ENCODE measurements at places on chromosomes 16 and 17.

DNA sequence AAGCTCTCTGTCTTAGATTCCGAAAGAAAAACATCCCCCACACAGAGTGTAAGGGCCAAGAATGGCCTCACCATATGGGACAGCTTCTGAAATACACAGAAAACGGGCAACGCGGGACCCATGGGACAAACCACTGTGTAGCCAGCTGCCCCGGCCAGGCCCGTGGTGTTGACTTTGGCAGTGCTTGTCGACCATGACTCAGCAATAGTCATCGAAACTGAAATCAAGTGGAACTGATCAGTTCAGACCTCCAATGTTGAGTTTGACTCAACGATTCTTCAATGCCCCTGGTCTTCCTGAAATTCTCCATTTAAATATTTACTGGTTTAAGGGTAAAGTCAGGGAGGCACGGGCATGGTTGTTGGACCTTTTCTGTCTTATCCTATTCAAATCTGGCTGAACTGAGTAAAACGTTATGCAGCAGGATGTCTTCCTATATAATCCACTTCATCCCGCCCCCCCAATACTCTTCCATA, 27.5 kb downstream of the ZFHX3 start:
- no peak for DNase-seq

GRCh38 chr16:86693033-86693432, 114.7 kb downstream of the FOXL1 start:
- no peak for DNase-seq

DNA sequence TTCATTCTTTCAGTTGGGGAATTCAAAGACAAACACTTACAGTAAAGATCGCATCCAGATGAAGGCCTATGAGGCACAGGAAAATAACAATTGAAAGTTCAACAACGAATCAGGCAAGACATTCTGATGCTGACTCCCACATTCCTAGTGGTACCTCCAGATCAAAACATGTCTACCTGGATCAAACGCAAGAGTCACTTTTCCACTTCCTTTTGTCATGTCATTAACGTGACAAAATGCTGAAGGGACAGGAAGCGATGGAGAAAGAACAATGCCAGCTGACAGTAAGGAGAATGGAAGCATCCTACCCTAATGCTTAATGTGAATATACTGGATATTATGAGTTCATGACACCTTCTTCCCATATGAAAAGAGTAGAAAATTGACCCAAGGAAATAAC, 365.4 kb upstream of the CDH11 start:
- DNase-seq: no peak

DNA sequence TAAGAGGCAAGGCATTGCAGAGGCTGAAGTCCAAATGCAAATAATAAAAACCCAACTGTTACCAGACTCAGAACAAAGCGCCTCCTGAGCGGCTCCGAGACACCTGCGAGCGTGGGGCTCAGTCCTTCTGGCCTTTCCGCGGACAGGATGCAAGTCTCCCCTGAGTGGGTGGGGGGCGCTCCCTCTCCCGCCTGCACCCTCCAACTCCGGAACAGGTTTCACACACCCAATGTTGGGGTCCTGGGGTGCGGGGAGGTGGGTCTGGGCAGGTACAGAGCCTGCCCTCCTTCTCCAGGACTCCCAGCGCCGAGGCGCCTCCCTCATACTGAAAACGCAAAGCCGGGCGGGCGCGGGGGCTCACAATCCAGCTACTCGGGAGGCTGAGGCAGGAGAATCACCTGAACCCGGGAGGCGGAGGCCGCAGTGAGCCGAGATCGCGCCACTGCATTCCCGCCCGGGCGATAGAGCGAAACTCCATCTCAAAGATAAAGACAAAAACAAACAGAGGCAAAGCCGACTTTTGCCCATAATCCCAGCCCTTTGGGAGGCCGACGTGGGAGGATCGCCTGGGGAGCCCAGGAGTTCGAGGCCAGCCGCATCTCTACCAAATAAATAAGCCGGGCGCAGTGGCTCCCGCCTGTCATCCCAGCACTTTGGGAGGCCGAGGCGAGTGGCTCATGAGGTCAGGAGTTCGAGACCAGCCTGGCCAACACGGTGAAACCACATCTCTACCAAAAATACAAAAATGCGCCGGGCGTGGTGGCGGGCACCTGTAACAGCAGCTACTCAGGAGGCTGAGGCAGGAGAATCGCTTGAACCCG, 893 bp downstream of the GINS2 start:
- DNase-seq: peak; percentile 33

GRCh38 chr17:83145358-83145738, 65.9 kb downstream of the METRNL start:
- no peak for DNase-seq

- no peak for DNase-seq
Observed at GRCh38 chr17:7290685-7291084, 3.8 kb downstream of the YBX2 start.

GRCh38 chr16:87241137-87241771, 75.9 kb downstream of the C16orf95 start:
- DNase-seq: no peak

GRCh38 chr16:52456368-52456767, 90.6 kb downstream of the TOX3 start:
- no peak for DNase-seq

DNA sequence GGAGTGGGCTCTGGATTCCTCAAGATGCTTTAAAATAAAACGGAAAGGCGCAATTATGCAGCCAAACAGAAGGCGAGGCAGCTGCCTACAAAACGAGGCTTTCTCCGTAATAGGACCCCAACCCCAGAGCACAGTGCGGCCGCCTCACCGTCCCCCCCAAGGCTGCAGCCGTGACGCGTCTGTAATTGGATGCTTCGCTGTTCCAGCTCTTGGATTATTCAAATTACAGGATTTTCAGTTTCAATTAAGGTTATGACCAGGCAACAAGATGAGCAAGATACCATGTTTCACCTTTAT, 37.3 kb upstream of the ABR start:
- DNase-seq: no peak

GRCh38 chr17:5788266-5788900, 204.1 kb upstream of the NLRP1 start:
- no peak for DNase-seq

- DNase-seq: no peak
Observed at GRCh38 chr16:86064431-86065250, 165.7 kb downstream of the IRF8 start.

DNA sequence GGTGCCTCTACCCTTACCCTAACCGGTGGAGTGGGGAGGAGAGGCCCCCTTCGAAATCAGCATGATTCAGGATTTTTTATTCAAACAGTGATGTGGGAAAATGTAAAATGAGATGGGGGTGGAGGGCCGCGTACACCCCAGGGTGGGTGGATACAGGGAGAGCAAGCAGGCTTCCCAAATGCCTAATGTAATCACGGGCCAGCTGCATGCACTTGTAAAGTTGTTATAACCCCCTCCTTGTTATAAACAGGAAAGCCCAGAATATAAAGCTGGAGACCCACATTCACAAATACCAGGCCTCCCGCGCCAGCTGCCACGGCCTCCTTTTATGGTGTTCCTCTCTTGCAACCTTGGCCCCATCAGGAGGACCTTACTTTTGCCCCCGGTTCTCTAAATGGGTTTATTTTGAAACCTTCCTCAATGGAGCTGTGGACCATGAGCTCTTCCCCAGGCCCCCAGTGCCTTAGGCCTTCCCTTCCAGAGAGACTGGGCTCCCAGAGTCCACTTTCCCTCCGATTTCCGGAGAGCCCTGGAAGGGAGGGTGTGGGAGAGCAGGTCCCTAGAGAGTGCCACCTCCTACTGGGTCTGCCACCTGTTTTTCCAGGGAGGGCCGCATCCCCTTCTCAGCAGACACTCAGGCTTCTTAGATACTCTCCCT, 906 bp upstream of the FOXL1 start:
- no peak for DNase-seq

DNA sequence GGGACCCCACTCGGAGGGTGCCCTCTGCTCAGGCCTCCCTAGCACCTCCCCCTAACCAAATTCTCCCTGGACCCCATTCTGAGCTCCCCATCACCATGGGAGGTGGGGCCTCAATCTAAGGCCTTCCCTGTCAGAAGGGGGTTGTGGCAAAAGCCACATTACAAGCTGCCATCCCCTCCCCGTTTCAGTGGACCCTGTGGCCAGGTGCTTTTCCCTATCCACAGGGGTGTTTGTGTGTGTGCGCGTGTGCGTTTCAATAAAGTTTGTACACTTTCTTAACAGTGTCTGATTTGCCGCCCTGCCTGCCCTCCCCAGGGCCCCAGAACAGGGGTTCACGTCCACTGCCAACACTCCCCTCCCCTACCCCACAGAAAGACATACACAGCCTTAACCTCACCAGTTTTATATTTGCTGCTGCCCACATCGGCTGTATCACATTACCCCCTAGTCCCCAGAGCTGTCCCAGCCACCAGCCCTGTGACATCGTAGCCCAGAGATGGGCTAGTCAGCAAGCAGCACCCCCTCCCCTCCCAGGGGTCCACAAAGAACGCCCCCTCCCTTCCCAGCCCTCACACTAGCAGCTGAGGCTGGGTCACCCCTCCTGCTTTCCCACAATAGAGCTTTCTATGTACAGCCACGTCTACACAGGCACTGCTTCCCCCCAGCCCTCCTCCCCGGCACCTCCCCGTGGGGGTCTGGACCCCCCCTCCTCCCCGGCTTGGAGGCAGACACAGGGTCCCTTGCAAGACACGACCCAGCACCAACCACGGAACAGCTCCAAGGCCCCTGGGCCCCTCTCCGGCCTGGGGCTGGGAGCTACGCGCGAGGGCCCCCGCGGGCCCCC, 7.9 kb downstream of the GRN start:
- DNase-seq: no peak

DNA sequence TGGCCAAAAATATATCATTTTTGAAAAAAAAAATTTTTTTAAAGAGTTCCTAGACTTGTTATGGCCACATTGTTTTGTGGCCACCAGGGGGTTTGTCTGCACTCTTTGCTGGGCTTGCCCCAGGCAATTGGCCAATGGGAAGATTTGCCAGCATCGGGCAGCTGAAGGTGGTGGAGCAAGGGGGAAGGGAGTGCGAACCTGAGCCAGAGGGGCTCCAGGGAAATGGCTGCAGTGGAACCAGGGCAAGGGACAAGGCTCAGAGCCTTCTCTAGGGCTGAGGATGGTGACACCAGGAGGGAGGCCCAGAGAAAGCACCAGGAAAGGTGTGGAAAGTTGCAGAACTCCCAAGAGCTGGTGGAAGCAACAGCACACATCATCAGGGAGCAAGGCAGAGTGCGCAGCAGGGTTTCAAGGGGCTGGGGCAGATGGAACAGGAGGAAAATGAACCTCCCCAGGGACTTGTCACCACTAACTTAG, 15.5 kb upstream of the CMIP start:
- peak; percentile 30 for DNase-seq

GRCh38 chr17:77610972-77611521, 347.5 kb upstream of the TNRC6C start:
- peak; percentile 16 for DNase-seq

- no peak for DNase-seq
Observed at GRCh38 chr17:750431-751037, 1.5 kb downstream of the GEMIN4 start.

GRCh38 chr17:45355087-45355486, 38.3 kb upstream of the MAP3K14 start:
- DNase-seq: no peak

DNA sequence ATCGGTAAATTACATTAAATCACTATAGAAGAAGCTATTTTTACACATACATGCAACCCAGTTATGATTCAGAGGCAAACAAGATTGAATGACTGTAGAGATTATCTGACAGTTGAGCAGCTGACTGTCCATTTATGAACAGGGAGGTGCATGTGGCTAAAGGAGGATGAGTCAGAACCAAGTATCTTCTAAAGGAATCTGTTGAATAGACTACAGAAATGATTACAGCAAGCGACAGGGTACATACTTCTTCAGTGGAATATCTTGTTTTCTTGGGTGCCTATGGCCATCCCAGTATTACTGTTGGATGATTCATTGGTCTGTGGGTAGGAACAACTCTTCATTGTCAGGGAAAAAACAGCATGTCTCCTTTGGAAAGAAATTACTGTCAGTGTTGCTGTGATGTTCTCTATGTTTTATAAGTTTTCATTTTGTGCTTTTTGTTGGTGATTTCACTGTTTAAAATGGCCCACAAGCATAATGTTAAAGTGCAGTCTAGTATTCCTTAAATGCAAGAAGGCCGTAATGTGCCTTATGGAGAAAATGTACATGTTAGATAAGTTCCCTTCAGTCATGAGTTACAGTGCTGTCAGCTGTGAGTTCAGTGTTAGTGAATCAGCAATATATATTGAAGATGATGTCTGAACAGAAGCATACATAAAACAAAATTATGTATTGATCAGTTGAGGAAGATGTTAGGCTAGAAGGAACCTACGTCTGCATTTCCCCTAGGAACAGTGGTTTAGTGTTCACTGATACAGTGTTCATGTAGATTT, 27.0 kb downstream of the CBFB start:
- DNase-seq: peak; percentile 29

DNA sequence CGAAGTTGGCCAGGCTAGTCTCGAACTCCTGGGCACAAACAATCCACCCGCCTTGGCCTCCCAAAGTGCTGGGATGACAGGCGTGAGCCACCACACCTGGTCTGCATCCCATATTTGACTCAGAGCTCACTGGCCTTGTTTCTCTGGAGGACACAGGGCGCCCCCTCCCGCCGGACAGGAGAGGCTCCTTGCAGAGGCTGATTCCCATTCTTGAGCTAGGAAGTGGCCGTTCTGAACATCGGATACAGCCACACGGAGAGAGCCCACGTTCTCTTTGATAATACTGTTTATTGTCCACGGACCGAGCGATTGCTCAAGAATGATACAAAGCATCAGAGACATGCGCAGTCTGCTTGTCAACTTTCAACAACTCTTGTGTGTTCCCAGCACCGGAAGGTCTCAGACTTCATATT, 12.1 kb upstream of the USP36 start:
- no peak for DNase-seq

DNA sequence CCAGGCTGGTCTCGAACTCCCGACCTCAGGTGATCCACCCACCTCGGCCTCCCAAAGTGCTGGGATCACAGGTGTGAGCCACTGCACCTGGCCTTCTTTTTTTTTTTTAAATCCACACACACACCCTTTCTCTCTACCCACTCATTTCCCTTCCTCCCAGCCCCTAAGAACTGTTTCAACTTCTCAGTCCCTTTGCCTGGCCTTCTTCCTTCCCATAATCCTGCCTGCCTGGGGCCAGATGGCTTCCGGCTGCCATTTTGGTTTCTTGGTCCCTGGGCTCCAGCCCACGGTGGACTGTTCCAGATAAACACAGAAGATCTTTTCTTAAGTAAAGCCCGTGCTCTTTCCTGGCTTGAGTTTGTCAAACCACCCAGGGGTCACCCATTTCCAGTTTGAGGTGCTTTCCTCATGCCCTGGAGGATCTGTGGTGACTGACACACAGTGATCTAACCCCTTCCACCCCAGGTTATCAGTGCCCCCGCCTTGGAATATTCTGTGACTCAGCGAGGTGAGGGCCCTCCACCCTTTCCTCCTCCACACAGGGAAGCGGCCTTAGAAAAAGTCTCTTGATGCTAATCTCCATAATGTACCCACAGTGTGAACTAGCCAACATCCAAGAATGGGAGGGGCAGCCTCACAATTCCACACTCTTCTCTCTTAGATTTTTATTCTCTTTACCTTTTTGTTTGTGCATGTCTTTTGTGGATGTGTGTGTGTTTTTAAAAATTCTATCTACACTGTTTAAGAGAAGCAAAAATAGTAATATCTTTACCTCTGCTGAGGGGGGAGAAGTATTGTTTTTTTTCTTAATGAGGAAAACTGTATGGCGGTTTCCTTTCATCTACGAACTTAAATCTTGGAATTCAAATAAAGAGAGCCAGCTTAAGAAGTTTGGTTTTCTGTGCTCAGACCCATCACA, 60.0 kb downstream of the CRISPLD2 start:
- no peak for DNase-seq

Measured in activated CD8-positive, alpha-beta T cell treated with anti-CD3 and anti-CD28 coated beads for 36 hours (primary cell).